ENCODE measurements at places on chromosomes 5 and 9. TPM values are rescaled to one million over a fixed set of nuclear protein-coding genes. Genes with fewer than 3 reads are reported as not detected.

DNA sequence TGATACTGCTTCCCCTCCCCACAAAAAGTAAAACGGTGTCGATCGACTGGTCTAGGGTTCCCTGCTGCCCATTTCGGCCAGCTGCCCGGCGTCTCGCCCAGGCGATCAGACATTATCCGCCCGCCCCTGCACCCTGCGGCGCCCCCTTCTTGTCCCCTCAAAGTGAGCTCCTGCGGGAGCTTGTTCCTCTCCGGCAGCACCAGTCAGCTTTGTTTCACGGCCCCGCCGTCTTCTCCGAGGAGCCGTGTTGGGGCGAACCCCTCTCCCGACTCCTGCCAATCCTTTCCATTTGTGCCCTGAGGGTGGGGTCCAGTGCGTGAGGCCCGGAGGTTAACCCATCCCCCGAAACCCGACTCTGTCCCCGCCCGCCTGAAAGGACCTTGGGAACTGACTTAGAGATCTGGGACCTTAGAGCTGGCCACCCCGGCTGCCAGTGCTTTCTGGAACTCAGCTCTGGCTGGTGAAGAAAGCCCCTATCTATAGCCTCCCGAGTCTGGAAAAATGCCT, 518 bp downstream of the UBE2B start:
- H3K27me3 ChIP-seq, result no peaks in the 10 kb centered on the region
- no peaks in the 10 kb centered on the region for H3K36me3 ChIP-seq
- DNase-seq, result peak; percentile 31

DNA sequence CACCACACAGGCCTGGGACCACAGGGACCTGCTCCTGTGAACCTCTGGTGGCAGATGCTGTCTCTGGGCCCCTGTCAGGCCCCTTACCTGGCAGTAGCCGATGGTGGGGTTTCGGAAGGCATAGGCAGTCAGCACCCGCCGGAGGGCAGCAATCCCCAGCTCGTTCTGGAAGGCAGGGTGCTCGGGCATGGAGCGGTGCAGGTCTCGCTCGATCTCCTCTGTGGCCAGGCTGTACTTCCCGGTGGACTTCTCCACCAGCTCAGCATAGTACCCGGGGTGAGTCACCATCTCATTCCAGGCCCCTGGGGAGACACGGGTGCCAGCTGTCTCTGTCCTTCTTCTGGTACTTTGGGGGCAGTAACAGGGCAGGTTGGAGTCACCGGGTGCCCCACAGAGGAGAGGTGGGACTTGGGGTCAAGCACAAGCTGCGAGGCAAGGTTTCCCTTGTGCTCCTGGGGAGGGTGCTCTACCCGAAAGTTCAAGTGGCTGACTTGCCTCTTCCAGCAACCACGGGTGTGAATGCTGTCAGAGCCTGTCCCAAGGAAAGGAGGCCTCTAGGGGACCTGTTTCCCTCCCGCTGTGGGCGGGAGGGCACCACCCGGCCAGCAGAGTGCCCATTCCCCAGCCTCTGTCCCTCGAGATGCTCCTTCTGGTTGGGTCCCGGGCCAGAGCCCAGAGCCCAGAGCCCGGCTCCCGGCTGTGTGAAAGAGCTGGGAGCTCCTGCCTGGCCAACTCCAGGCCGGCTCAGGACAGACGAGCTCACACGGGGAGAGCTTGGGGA, 19.8 kb upstream of the MRNIP start:
- H3K36me3 ChIP-seq, result peaks cover 8% of the 10 kb centered on the region
- H3K27ac ChIP-seq, result no peak overlapping the region

DNA sequence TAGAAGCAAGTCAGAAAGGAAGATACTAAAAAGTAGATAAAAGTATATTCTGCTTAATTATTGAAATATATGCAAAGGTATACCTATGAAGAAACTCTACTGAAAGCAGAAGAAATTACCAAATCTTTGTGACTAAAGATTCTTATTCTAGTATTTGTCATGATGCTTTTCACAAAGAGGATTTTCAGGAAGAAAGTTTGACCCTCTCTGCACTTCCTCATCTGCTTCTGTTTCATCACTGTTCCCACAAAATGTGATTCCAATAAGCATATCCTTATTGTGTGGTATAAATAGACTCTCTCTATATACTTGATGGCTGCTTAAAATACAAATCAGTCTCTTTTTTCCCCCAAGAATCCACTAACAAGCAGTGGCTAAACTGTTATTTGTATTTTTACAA, 2139.6 kb upstream of the ACO1 start:
- no peaks in the 10 kb centered on the region for H3K27me3 ChIP-seq
- H3K4me3 ChIP-seq, result no peak overlapping the region
- no peaks in the 10 kb centered on the region for H3K36me3 ChIP-seq
- no peak for DNase-seq
- H3K4me1 ChIP-seq, result no peaks in the 10 kb centered on the region

GRCh38 chr5:14958188-14958587, 86.6 kb upstream of the ANKH start:
- DNase-seq, result peak; percentile 35
- H3K36me3 ChIP-seq, result no peaks in the 10 kb centered on the region
- no peaks in the 10 kb centered on the region for H3K4me1 ChIP-seq
- H3K27me3 ChIP-seq, result no peaks in the 10 kb centered on the region
- H3K27ac ChIP-seq, result no peak overlapping the region

The SHISAL2B gene
- not detected for total RNA-seq

DNA sequence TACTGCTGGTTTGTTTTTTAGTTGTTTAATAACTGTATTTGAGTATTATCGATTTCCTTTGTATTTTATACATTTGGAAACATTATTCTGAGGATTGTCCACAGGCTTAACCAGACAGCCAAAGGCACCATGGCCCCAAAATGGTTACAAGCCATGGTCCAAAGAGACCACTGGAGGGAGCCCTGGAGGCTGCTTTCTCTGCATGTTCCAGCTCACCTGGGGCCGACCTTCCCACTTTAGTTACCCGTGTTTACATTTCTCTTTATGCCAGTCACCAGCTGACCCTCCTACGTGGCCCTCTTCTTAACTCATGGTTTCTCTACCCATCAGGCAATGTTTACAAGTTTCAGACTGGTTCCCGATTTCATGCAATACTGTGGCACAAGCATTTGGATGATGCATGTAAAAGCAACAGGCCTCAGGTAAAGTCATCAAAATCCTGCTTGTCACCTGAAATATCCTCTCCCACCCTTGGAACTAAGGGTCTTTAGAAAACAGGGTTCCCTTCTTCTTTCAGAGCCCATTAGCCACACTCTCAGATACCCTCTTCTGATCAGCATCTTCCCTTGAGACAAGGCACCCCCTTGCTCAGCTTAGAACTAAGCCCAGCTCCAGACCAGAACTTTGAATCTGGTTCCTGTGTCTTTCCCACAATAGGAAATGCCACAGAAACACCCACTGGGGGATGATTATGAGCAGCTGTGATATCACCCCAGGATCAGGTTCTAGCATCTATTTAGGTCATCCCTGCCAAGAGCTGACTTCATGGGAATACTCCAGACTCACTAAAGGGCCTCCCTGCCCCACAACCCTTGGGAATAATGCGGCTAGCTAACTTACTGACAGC, 49.9 kb upstream of the GARNL3 start:
- no peak overlapping the region for H3K4me3 ChIP-seq
- DNase-seq, result peak; percentile 71
- no peaks in the 10 kb centered on the region for H3K36me3 ChIP-seq
- no peaks in the 10 kb centered on the region for H3K27me3 ChIP-seq

The ELAVL2 gene
- 43.1 TPM for total RNA-seq

DNA sequence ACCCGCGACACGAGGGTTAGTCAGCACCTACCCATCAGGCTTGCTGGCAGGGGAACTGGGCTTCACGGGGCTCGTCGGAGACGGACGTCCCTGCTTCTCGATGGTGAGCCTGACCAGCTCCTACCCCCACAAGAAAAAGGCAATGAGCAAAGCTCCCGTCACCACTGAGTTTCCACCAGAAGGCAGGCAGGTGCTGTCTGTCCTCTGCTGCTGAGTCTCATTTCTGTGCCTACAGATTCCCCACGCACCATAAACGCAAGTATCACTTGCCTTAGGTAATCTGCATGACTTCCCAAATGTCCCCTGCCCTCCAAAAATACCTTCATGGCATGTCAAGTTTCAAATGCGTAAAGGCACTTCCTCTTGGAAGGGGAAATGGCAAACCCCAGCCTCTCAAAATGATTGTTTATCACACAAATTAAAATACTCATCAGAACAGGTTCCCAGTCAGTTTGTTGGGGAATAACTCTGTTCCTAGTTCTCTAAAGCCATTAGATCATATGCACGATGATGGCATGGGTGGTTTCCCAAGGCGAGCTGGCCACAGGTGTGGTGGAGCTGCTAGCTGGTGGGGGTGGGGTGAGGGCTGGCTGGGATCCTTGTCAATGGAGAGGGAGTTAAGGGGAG, 85.0 kb downstream of the PRRT1B start:
- DNase-seq, result no peak
- H3K4me1 ChIP-seq, result peaks cover under 1% of the 10 kb centered on the region

GRCh38 chr5:176994460-176995121, 12.0 kb downstream of the UIMC1 start:
- no peaks in the 10 kb centered on the region for H3K36me3 ChIP-seq
- no peak overlapping the region for H3K27ac ChIP-seq
- DNase-seq, result no peak
- no peaks in the 10 kb centered on the region for H3K4me1 ChIP-seq
- no peak overlapping the region for H3K4me3 ChIP-seq

GRCh38 chr5:162221910-162222309, 154.3 kb downstream of the GABRG2 start:
- H3K36me3 ChIP-seq, result no peaks in the 10 kb centered on the region
- no peaks in the 10 kb centered on the region for H3K4me1 ChIP-seq
- H3K27me3 ChIP-seq, result no peaks in the 10 kb centered on the region
- no peak overlapping the region for H3K27ac ChIP-seq

- H3K4me1 ChIP-seq, result no peaks in the 10 kb centered on the region
- H3K36me3 ChIP-seq, result no peaks in the 10 kb centered on the region
- DNase-seq, result no peak
- H3K4me3 ChIP-seq, result no peak overlapping the region
Observed at GRCh38 chr5:171706736-171707441, 78.7 kb upstream of the SMIM23 start.

- no peak overlapping the region for H3K4me3 ChIP-seq
- no peaks in the 10 kb centered on the region for H3K36me3 ChIP-seq
- no peaks in the 10 kb centered on the region for H3K27me3 ChIP-seq
Observed at GRCh38 chr5:170256571-170256970, 23.8 kb downstream of the C5orf58 start.
